ENCODE measurements at places on chromosomes 12 and 14.

DNA sequence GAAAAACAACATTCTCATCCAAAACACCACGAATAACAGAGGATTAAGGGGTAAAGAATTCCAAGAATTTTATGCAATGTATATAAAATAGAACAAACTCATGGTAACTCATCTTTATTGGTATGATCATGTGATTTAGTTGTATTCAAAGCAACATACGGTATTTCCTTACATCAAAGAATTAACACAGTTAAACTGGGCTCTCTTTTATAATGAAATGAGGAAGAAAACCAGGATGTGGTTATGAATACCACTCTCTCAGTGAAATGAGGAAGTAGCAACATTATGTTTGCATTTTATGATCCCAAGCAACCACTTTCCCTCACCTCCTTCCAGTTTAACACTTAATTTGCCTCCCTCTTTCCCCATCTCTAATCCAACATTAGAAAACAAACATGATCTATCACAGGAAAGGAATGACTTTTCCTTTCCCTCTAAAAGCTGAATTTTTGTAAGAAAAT, 22.9 kb downstream of the SPTLC2 start:
- DNase-seq = no peak

- no peak for DNase-seq
Measured at GRCh38 chr14:24143511-24143910, 2.1 kb upstream of the EMC9 start.

DNA sequence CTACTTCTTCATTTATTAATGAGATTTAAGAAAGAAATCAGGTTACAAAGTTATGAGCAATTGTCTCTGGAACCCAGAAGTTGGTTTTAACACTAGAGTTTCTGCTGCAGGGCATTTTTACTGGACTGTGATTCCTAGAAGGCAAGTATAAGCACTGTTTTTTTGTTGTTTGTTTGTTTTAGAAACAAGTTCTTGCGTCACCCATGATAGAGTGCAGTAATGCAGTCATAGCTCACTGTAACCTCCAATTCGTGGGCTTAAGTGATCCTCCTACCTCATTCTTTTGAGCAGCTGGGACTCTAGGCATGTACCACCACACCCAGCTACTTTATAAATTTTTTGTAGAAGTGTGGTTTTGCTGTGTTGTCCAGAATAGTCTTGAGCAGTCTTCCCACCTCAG, 25.6 kb downstream of the RAP1B start:
- no peak for DNase-seq

DNA sequence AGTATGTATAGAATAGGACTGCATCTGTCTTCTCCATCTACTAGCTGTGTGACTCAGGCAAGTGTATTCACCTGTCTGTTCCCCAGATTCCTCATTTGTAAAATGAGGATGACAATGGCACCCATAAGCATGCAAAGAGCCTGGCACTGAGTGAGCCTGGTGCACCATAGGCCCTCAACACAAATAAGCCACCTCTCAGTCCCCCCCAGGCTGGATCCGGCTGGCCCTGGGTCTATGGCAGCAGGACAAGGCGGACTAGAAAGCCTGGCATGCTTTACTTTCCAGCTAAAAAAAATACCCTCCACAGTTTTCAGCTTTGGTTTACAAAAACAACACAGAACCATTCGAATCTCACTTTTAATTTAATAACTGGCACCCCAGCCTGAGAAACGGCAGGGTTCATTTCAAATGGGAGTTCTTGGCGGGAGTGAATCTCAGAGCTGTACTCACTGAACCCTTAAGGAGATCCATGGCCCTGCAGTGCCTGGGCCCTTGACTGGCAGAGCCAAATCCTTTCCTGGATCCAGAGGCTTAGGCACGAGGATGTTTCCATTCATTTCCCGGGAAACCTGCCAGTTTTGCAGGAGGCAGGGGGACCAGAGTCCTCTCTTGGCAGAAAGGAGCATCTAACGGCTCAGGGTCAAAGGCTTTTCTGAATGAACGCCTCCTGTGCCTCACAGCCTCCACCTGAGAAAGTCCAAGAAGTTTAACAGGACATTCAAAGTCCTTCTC, 17.7 kb downstream of the SYNE3 start:
- no peak for DNase-seq

GRCh38 chr12:123034022-123034541, 53.6 kb downstream of the ARL6IP4 start:
- DNase-seq = no peak

GRCh38 chr12:111412830-111413441, 7.2 kb downstream of the SH2B3 start:
- no peak for DNase-seq

- DNase-seq = no peak
Measured at GRCh38 chr12:124326871-124327270, 32.0 kb downstream of the RFLNA start.

DNA sequence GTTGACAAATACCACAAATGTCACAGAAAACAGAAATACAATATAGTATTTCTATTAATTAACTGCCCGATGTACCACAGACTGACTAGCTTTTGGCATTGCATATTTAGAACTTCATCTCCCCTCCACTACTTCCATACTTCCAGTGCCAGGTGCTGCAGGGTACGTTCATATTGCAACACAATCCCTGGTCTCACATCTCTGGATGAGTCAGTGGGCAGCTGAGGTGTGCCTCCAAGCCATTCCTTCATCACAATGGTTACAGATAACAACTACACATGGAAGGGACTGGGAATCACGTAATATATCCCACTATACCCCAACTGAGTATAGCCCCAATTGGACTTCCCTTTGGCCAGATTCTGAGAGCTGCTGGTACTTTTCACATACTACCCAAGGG, 31.1 kb downstream of the CCDC198 start:
- no peak for DNase-seq

- DNase-seq = no peak
Measured at GRCh38 chr12:105855361-105856047, 283.2 kb downstream of the NUAK1 start.

DNA sequence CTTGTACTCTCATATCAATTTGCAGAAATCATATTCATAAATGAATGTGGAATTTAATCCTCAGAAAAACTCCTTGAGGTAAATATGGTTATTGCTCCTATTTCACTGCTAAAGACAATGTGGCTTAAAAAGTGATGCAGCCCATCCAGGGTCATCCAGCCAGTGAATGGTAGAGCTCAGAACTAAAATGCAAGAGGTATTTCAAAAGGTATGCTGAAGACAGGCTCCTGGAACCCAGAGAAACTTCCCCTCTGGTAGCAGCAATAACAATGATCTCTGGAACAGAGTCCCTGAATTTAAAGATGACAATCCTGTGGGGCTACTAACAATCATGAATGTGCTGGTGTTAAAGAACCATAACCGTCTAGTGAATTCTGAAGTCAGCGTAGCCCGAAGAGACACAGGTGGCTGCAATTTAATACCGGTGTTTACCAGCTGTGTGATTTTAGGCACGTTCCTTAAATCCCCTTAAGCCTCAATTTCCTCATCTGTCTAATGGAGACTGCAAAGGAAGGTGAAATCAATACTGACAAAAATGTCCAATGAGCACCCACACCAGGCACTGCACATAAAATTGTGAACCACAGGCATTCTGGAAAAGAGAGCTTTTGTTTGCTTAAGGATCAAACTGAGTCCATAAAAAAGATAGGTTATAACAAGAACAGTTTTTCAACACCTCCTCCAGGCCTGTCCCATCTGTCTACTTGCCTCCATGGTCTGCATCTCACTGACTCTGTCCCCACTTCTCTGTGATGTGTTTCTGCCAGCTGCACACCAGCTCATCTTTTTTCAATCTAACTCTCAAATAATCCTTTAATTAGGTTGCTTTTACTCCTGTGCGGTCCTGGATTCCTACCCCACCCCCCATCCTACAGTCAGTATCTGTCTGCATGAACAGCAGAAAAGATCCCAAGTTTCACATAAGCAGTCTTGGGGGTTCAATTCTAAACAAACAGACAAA, 10.5 kb downstream of the TM7SF3 start:
- DNase-seq = no peak

DNA sequence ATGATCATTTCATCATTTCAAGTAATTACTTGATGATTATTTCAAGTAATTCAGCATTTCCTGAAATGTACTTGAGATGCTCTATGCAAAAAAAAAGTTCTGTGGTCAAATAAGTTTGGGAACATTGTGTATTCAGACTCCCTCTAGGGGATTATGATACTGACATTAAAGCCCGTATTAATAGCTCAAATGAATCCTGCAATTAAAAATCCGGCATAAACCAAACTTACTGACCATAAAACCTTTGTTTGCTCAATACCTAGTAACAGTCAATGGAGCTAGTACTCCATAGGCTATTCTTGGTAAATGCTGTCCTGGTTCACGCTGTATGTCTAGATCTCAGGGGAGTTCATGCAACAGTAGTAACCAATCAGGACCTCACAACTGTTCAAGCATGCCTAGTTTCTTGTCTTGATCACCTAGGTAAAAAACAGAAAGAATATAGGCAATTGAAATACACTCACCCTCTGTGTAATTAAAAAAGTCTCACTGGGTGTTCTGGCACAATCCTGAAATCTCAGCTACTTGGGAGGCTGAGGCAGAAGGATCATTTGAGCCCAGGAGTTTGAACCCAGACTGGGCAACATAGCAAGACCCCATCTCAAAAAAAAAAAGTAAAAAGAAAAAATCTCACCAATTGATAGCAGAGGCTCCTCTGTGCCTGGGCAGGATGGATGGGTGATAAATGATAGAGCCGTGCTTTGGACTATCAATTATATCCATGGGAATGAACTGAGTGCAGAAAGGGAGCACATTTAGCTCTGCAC, 14.1 kb downstream of the ALDH1L2 start:
- DNase-seq = no peak

GRCh38 chr12:113907446-113908180, 58.5 kb downstream of the RBM19 start:
- DNase-seq = no peak

GRCh38 chr12:53781228-53781801, 29.5 kb upstream of the CISTR start:
- DNase-seq = no peak

DNA sequence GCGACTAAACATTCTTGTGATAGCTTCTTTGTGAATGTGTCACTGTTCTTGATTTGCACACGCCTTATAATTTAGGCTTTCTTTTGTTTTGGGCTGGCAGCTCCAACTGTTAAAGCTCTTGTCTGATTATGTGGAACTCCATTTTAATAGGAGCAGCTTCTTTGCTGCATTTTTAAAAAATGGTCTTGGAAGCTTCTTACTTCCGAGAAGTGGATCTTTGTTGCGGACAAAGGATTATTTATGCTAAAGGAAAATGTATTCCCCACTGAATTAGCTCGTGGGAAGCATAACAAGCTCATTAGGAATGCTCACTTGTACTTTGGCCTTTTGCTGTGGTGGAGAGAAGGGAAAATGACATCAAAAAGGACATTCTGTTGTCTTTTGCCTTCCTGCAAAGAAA, 20.0 kb downstream of the GAS2L3 start:
- DNase-seq = no peak

GRCh38 chr12:108821407-108822397, 35.7 kb downstream of the SSH1 start:
- no peak for DNase-seq

DNA sequence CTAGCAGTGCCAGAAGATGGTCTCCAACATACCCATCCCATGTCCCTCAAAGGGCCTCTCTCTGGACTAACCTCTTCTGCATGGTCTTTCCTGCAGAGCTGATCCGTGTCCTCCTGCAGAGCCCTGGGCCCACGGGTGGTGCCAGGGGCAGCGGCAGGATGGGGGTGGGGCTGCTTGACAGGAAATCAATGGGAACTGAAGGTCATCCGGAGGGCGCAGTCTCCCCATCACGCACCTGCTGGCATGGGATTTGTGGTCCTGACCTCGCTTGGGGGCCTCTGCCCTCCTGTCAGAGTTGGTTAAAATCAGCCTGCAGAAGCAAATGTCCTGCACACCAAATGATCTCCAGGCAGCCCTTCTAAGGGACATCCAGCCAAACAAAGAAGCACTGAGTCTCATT, 110.2 kb downstream of the DPF3 start:
- no peak for DNase-seq

DNA sequence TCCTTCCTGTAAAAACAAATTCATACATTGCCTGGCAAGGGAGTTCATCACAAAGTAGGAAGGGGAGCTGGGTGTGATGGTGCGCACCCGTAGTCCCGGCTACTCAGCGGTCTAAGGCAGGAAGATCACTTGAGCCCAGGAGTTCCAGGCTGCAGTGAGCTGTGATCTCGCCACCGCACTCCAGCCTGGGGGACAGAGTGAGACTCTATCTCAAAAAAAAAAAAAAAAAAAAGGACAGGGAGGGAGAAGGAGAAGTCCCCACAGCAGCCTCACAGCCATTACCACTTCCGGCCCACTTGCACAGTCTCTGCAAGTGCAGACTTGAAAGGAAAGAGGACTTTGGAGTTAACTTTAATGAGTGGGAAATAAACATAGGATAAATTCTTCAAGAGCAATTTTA, 121.0 kb downstream of the FBXL14 start:
- peak; percentile 13 for DNase-seq

GRCh38 chr12:15534874-15535273, 212.6 kb downstream of the PTPRO start:
- DNase-seq = no peak

GRCh38 chr12:66438601-66439000, 136.3 kb downstream of the HELB start:
- DNase-seq = no peak

DNA sequence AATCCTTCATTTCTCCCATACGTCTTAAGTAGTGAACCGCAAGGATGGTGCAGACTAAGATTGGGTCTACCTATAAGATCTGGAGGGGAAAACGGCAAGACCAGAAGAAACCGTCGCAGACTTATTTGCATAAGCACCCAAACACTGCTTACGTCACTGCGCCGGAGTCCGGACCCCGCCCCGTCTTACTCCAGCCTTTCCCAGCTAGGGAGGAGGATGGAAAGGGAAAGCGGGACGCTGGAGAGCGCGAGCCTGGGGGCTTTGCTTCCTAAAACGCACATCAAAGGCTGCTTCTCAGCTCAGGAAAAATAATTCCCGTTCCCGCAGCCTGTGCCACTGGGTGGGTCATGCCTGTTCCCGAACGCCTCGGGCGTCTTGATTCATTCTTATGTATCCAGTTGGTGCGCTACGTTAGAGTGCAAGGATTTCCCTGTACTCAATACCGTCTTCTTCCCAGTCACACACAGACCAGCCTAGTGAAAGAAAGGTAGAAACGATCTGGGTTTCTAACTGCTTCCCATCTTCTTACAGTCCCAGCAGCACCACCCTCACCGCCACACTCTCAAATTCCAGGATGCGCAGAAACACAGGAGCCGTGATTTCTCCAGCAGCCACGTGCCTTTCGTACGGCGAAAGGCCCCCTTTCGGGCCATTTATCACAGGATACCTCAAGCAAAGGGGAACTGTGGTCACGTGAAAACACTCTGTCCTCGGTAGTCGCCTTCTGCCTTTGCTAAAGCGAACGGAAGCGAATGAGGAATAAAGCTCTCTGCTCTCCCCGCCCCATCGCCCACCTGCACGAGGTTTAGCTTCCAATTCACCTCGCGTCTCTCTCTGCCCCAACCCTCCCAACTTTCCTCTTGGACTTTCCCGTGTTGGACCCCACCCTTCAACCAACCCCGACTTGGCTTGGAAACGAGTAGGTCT, 1.1 kb downstream of the SLC6A15 start:
- no peak for DNase-seq

GRCh38 chr14:30345511-30345910, 213.4 kb upstream of the G2E3 start:
- no peak for DNase-seq

Data from stimulated activated CD8-positive, alpha-beta memory T cell treated with anti-CD3 and anti-CD28 coated beads, Interleukin-7, amount 100 ng/mL, for 4 hours (primary cell).